SW 1271 (cell line): ENCODE measurements at places on chromosomes 12 and 14.

DNA sequence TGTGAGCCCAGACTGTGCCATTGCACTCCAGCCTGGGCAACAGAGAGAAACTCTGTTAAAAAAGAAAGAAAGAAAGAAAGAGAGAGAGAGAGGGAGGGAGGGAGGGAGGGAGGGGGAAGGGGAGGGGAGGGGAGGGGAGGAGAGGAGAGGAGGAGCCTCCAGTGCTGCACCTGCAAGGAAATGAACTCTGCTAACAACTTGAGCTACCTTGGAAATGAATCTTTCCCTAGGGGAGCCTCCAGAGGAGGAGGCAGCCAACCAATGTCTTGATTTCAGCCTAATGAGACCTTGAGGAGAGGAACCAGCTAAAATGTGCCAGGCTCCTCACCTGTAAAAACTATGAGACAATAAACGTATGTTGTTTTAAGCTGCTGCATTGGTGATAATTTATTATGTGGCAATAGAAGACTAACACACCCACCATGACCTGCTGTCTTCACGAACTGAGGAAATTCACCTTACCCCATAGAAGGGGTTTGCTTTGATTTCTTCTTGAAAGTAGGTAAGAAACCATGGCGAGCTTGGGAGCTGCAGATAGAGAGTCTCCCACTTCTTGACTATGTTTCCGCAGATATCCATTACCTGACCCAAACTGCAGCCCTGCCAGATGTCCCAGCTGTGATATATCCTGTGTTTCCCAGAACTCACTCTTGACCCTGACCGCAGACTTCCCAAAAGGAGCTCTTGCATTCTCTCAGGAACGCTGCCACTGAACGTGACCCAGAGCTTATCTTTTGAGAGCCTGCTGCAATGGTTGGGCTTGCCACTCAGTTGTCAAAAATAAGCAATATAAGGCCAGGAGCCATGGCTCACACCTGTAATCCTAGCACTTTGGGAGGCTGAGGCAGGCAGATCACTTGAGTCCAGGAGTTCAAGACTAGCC lies 31.5 kb upstream of the TMPO start:
- DNase-seq = no peak

DNA sequence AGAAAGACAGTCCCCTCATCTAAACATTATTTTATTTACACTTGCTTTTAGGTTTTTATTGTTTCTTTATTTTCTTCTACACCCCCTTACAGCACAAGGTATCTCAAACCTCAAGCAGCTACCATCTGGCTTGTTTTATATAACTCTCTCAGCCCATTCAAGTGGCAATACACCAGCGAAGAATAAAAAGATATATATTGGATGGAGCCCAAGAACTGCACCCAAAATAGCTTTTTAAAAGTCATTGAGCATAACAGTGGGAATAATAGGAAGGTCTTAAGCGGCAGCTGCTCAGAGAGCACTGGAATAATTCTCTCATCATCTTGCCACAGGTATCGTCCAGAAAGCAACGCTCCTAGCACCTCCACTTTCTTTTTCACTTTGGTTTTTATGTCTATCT lies 322.5 kb downstream of the SYT1 start:
- no peak for DNase-seq

DNA sequence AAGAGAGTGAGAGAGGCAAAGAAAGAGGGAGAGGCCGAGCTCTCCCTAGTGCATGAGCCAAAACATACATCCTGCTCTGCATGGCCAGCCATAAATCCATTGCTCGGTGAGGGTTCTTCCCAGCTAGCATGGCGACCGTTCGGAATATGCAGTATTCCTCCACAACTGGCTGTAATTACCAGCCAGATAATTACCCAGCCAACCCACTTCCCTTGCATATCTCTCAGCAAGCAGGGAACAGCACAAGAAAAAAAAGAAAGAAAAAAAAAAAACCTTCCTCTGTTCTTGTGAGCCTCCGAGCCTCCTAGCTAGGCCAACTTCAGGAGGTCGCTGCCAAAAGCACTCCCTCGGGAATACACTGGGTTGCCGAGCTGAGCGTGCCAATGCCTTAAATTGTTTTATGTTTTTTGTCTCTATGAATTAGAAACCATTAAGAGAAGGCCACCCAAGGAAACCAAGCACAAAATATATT lies 567.9 kb downstream of the MED13L start:
- DNase-seq = no peak

DNA sequence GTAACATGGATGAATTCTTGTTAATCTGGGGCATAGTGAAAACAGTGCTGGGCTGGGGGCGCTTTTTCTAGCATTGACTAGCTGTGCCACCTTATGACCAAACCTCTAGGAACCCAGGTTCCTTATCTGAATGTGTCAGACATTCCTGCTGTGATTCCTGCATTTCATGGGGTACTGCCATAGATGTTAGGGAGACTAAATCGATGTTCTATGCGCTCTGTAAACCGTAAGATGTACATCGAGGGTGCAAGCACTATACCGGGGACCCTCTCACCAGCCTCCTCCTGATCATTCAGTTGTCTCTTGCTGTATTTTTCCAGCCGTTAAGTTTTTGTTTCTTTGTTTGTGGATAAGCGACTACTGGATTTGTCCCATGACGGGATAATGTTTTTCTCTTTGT lies 170.9 kb upstream of the PARP11 start:
- DNase-seq = no peak

- DNase-seq = no peak
These were observed 126.5 kb downstream of the TSPAN9 start for GRCh38 chr12:3203713-3204112.

- no peak for DNase-seq
These were observed 67.1 kb upstream of the VPS33A start for GRCh38 chr12:122333142-122334087.

DNA sequence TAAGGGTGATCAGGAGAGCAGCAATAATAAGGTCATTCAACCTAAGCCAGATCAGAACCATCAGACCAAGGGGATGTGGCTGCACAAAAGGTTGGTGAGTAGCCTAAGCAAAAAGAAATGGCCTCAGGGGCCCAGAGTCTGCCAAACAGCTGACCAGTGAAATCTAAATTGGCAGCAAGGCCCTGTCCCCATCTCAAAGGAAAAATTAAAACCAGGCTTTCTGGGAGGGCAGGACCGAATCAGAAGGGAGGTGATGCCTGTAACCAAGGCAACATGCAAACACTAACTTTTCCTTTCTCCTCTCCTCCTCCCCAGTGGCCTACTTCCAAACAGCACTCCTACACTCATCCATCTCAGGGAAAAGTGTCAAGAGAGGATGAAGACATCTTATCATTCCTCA lies 256.4 kb downstream of the NUAK1 start:
- DNase-seq = no peak

DNA sequence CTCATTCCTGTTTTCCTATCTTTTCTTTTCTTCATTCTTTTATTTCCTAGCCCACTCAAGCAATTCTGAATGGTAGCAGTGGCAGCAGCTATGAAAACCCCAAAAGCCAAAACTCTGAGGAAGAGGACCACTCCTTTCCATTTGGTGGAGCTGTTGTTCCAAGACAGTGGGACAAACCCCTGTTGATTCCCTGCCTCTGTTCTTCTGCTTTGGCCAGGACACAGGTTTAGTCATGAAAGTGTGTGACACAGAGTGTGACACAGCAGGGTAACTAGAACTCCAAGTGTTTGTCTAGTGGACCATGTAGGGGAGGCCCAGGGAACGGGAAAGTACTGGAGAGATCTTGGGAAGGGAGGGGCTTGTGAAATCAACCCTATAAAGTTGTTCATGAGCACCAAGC lies 71.1 kb downstream of the PTCSC3 start:
- DNase-seq = no peak

DNA sequence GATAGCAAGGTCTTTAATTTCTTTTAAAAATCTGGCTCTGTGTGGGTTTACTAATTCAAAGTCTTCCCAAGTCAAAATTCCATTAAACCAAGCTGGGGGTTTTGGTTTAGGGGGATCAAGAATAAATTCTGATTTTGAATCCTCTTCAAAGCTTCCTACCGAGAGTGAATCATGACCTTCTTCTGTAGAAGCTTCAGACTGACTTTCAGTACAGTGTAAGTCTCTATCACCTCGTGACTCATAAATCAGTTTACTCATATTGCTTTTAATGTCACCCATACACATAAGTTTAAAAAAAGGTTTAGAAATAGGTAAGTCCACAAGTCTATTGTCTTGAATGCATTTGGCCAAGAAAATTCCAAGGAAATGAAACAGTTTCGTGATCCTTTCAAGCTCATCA lies 80.6 kb upstream of the STRN3 start:
- DNase-seq = no peak

DNA sequence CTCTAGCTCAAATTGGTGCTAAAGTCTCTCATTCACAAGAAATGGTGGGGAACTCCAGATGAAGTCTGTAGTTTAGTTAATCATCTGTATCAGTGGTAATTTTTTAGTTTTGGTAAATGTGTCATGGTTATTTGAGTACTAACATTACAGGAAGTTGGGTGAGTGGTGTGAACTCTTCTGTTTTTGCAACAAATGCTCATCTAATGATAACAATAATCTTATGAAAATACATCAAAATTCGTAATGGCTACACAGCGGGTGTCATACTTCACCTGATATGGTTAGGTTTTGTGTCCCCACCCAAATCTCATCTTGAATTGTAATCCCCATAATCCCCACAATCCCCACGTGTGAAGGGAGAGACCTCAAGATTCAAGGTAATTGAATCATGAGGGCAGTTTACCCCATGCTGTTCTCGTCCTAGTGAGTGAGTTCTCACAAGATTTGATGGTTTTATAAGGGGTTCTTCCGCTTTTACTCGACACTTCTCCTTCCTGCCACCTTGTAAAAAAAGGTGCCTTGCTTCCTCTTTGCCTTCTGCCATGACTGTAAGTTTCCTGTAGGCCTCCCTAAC lies 209.3 kb upstream of the FOXN3 start:
- no peak for DNase-seq
